ENCODE measurements at places on chromosomes 16 and 17.

GRCh38 chr16:78549366-78549765, 449.9 kb downstream of the WWOX start:
- no peak for DNase-seq

DNA sequence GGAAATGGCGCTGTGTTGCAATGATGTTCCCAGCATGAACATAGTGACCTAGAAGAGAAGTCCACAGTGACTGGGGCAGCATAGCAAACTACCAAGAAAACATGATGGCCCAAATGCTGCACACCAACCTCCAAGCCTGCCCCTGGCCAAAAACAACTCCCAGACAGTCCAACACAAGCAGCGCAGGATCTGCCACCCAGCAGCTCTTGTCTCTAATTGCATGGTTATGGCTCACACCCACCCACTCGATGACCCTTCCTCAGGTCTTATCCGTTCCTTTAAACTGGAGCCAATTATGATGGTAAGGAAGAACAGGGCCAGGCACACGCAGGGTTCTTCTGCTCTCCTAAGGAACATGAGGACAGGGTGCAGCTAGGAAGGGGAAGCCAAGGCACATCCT, 2.9 kb downstream of the MRPL27 start:
- no peak for DNase-seq

DNA sequence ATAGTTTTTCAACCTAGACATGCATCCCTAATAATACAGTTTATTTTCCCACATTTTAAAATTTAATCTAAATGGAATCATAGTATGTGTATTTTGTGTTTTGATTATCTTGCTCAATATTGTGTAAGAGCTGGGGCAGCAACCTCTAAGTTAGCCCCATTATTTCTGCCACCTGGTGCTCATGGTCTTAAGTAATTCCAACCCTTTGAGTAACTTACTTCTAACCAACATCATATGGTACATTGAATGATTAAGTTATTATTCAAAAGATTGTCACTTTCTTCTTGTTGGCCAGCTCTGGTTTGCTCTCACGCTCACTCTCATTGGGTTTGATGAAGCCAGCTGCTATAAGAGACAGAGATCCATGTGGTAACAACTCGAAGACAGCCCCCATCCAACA, 3.9 kb upstream of the KRTAP4-3 start:
- DNase-seq: no peak

GRCh38 chr16:27112093-27112811, 45.5 kb downstream of the C16orf82 start:
- no peak for DNase-seq

DNA sequence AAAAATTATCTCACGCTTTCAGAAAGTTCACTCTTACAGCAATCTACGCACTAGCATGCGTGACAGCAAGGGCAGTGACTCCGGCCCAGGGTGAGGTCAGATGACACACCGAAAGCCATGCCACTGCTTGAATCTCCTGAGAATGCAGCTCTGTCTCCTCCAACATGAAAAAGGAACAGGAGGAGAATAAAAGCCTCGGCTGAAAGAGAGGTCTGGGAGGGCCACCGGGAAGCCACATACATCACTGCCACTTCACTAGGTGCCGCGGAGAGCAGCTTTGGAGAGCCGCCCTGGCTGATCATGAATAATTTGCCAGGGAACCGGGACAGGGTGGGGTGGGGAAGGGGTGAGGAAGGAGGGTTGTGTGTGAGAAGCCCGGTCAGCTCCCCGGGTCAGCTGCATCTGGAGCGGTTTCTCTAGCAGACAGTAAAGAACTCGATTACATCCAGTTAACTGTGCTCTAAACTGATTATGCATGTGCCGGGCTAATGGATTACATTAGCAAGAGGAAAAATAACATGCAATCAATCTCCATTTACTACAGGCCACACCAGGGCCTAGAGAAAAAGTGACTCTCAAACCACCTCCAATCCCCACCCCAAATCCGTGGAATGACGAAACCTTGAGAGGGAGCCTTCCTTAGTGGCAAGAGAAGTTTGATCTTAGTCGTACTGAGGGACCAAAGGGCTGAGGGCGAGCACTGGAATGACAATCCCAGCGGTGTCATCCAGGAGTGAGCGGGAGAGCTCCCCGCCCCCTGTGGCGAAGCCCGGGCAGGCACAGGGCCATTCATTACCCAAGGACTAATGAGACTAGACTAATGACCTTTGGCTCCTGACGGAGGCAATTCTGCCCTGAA, 100.3 kb downstream of the ZFHX3 start:
- no peak for DNase-seq

DNA sequence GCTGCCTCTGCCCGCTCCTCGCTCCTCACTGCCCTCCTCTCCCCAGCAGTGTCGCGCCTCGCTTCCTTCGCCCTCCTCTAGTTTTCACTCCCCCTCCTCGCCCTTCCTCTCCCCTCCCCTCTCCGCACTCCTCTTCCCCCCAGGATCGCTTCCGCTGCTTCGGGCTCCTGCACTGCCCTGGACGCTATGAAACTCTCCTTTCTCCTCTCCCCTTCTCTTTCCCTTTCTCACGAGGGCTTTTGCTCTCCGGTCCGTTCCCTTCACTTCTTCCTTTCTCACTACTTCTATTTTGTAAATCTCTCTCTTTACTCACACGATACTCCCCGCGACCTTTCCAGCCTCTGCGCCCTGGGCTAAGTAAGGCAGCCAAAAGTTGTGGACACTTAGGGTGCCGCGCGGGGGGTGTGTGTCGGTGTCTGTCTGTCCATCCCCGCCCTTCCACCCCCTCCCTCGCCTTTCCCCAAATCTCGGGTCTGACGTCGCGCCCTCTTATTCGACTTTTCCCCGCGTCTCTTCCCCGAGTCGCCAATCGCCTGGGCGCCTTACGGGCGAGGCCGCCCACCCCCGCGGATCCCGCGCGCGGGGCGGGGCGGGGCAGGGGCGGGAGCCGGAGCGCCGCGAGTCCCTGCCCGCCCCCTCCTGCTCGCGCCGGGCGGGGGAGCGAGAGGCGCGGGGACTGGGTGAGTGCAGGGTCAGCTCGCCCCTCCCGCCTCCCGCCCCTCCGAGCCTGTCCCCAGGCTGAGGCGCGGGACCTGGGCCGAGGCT, at the start of gene IRX3:
Gene IRX3 (minus strand): TSS at position 422 of the 765 bp plus-strand sequence. CDS start 737 bp downstream, outside the sequence.
- DNase-seq: no peak

GRCh38 chr16:75644240-75645012, 3.0 kb downstream of the KARS1 start:
- DNase-seq: no peak
